ENCODE measurements at places on chromosomes 5 and 9. TPM values are rescaled to one million over a fixed set of nuclear protein-coding genes. Genes with fewer than 3 reads are reported as not detected.

The APC gene
- total RNA-seq: 43.5 TPM

The C8G gene
- 15.4 TPM for total RNA-seq

The GABBR2 gene
- total RNA-seq: not detected

The SLCO4C1 gene
- total RNA-seq: 2.5 TPM

The PCDHGC4 gene
- total RNA-seq: 1.6 TPM

The ARAP3 gene
- 10.9 TPM for total RNA-seq

The OR1N1 gene
- total RNA-seq: not detected

The SPINK6 gene
- total RNA-seq: not detected

All from mucosa of descending colon (tissue), 3 donors.